Activated CD8-positive, alpha-beta T cell treated with anti-CD3 and anti-CD28 coated beads for 36 hours (primary cell): ENCODE measurements at places on chromosomes 4 and X. TPM values are rescaled to one million over a fixed set of nuclear protein-coding genes. Genes with fewer than 3 reads are reported as not detected.

- H3K27me3 ChIP-seq = no peaks in the 10 kb centered on the region
- H3K4me1 ChIP-seq = no peaks in the 10 kb centered on the region
- no peak for DNase-seq
- no peak overlapping the region for H3K27ac ChIP-seq
- H3K36me3 ChIP-seq = no peaks in the 10 kb centered on the region
Measured at GRCh38 chr4:65651031-65651430, 19.3 kb downstream of the EPHA5 start.

The OTC gene
- 0.23 TPM for total RNA-seq

The BMP3 gene
- total RNA-seq = not detected

GRCh38 chr4:5867866-5868265 is 25.0 kb downstream of the CRMP1 start:
- H3K36me3 ChIP-seq = no peaks in the 10 kb centered on the region
- peaks cover 10% of the 10 kb centered on the region for H3K27me3 ChIP-seq
- no peak for DNase-seq
- H3K4me1 ChIP-seq = peaks cover 24% of the 10 kb centered on the region
- H3K4me3 ChIP-seq = no peak overlapping the region

DNA sequence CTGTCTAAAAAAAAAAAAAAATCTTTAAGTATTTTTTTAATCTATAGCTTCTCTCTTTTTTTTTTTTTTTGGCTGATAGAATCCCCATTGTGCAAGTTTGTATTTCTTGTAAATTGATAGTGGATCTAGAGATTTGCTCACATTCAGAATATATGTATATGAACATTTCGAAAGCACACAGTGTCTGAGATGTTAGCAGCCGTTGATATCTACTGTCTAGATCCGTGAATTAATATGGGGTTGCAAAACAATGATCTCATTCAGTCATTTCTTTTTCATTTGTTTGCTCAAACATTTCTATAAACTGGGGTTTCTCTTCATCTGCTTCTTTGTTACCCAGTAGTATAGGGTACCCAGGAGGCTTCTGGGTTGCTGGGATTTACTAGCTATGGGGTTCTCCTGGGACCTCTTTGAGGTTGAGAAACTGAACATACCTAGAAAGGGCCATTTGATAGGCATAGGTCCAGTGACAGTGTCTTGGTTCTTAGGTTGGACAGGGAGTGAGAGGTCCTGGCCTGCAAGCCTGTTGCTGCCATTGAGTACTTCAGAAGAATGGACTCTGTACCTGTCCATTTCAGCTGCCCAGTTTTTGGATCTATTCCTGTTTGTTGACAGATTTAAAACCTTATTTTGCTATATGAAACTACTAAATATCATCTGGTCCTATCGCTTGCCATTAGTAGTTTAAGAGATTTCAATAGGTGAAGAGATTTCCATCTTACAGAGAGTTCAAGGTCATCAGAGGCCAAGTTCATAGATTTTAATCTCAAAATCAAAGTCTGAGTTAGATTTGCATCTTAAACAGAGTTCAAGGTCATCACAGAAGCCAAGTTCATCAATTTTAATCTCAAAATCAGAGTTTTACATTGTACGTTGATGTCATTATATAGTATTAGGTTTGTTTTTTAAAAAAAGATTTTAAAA is 50.8 kb downstream of the WWC2 start:
- no peak for DNase-seq
- H3K4me1 ChIP-seq = no peaks in the 10 kb centered on the region
- no peaks in the 10 kb centered on the region for H3K27me3 ChIP-seq
- no peak overlapping the region for H3K27ac ChIP-seq

- DNase-seq = no peak
- H3K27me3 ChIP-seq = peaks cover 12% of the 10 kb centered on the region
- H3K4me1 ChIP-seq = no peaks in the 10 kb centered on the region
- no peak overlapping the region for H3K27ac ChIP-seq
Measured at GRCh38 chr4:21778702-21779101, 169.9 kb downstream of the KCNIP4 start.

DNA sequence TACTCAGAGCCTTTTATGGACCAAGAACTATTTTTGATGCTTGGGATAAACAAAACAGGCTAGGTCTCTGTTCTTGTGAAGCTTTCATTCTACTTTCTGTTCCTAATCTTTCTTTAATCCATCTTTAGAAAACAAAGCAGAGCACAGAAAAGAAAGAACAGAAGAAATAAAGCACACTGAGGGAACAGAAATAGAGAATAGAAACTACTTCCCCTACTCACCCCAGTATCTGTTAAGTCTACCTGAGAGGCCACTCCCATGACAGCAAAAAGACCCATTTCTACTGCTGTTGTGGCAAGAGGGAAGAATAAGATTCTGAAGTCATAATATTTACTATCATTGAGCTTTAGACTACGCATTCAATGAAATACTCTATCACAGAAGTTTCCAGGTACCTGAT is 9.2 kb downstream of the RFC1 start:
- H3K4me3 ChIP-seq = peak overlapping the region; percentile 17
- H3K27me3 ChIP-seq = no peaks in the 10 kb centered on the region
- peaks cover 68% of the 10 kb centered on the region for H3K4me1 ChIP-seq
- no peak for DNase-seq

- no peak overlapping the region for H3K4me3 ChIP-seq
- no peaks in the 10 kb centered on the region for H3K4me1 ChIP-seq
- H3K27ac ChIP-seq = no peak overlapping the region
Measured at GRCh38 chr4:64068096-64068495, 341.2 kb downstream of the TECRL start.

DNA sequence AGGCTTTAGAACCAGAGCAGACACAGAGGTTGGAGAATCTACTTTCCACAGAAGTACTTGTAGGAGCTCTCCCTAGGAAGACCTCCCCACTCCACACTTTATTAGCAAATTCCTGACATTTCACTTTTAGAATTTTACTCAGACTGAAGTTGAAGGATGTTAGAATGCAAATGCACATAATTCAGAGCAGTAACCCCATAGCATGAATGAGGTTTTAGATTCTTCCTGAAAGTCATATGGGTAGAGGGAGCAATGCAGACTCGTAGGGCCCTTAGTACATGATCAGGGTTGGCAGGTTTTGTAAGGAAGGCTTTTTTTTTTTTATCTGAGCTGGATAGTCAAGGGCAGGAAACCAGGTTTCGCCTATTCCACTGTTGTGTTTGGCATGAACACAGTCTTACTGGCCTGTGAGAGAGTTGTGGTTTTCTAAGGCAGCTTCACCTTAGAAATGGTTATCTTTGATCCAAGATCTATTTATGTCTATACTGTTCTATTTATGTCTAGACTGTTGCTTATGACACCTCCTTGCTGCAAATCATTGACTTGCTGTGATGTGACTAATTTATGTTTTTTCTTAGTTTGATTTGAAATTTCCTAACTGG is 48.9 kb downstream of the SPATA18 start:
- H3K36me3 ChIP-seq = no peaks in the 10 kb centered on the region
- H3K27ac ChIP-seq = no peak overlapping the region
- no peak for DNase-seq

GRCh38 chr4:29423836-29424721 is 1296.1 kb upstream of the PCDH7 start:
- H3K27me3 ChIP-seq = no peaks in the 10 kb centered on the region
- H3K27ac ChIP-seq = no peak overlapping the region
- no peak overlapping the region for H3K4me3 ChIP-seq
- no peak for DNase-seq
- H3K4me1 ChIP-seq = no peaks in the 10 kb centered on the region

- peak; percentile 19 for DNase-seq
- H3K4me3 ChIP-seq = peak within 1 kb of the TSS; percentile 68
- no peak within 1 kb of the TSS for H3K27ac ChIP-seq
- H3K36me3 ChIP-seq = no peaks in the 10 kb centered on the region
Measured at GRCh38 chrX:72305286-72306084, at the start of gene CITED1. CITED1 (minus strand) TSS chrX:72305914; CDS start chrX:72302869, 3,045 bp downstream.
